ENCODE measurements at places on chromosomes 2 and 18. TPM values are rescaled to one million over a fixed set of nuclear protein-coding genes. Genes with fewer than 3 reads are reported as not detected.

Gene ANO7
- 4.1 TPM for total RNA-seq

Gene DSG2
- 43.0 TPM for total RNA-seq

Gene NTSR2
- not detected for total RNA-seq

Gene CPO
- not detected for total RNA-seq

Gene CD8B2
- not detected for total RNA-seq

Gene IFIH1
- total RNA-seq = 0.91 TPM

Gene ADAM17
- total RNA-seq = 30.0 TPM

Gene CBLN2
- total RNA-seq = not detected

Gene REG1B
- 2.3 TPM for total RNA-seq

Gene RFTN2
- not detected for total RNA-seq

Gene RESP18
- total RNA-seq = not detected

Gene TTN
- total RNA-seq = 0.07 TPM

Gene CDH2
- 0.09 TPM for total RNA-seq

Gene STAT4
- 0.34 TPM for total RNA-seq

Gene RFX8
- total RNA-seq = not detected

Gene PRSS56
- total RNA-seq = not detected

Gene SKOR2
- total RNA-seq = not detected

Gene CXCR2
- not detected for total RNA-seq

Gene CHST9
- not detected for total RNA-seq

Gene DQX1
- 0.38 TPM for total RNA-seq

Gene GCG
- 0.29 TPM for total RNA-seq

Gene PTCD3
- total RNA-seq = 177 TPM

Gene HOXD10
- total RNA-seq = not detected

Gene CFAP65
- not detected for total RNA-seq

Gene UGT1A4
- total RNA-seq = not detected

Gene CNTNAP5
- not detected for total RNA-seq

Gene PID1
- total RNA-seq = not detected

Gene HOXD8
- not detected for total RNA-seq

Gene SCN2A
- total RNA-seq = 0.27 TPM

Gene RRM2
- total RNA-seq = 253 TPM

Gene GBX2
- total RNA-seq = 0.53 TPM

Gene GNLY
- total RNA-seq = not detected

Gene RAPH1
- 0.71 TPM for total RNA-seq

Gene ACTG2
- total RNA-seq = 0.67 TPM

Gene TTC39C
- 0.58 TPM for total RNA-seq

Gene FSHR
- total RNA-seq = not detected

Gene GRHL1
- total RNA-seq = 5.5 TPM

Gene ADRA2B
- total RNA-seq = not detected

Gene KIF5C
- 0.09 TPM for total RNA-seq

Gene TRIM43
- not detected for total RNA-seq

Gene LYPD1
- not detected for total RNA-seq
